ENCODE measurements at places on chromosomes 4 and X.

DNA sequence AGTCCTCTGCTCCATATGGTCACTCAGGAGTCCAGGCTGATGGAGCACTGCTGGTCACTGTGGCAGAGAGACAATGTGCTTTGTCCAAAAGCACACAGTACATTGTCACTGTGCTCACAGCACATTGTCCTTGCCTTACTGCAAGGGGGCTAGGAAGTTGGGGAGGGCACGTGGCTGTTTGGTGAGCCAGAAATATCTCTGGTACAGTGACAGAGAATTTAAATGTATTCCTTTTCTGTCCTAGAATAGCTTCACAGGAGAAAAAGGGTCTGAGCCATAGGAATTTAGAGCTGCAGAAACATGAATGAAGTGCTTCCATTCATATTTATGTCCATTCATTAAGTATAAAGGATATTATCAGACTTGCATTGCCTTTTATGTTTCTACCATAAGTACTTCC is 110.8 kb upstream of the TRIM2 start:
- DNase-seq = no peak

DNA sequence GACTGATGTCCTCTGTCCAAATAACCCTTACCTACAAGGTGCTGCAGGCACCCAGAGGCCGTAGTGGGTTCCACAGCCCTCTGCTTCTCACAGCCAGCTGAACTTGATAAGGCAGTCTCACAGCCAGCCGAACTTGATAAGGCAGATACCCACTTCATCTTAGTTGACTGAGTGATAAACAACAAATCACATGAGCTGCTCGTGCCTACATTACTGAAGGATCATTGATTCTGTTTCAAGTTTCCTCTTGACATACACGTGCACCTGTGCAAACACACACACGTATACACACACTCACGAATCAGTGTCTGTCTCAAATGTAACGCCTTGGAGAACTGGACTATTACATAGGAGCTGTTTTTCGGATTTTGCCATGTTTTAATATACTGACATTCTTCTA is 276.3 kb downstream of the DCTD start:
- DNase-seq = no peak

GRCh38 chr4:70559211-70559830 is 32.7 kb upstream of the AMBN start:
- no peak for DNase-seq

DNA sequence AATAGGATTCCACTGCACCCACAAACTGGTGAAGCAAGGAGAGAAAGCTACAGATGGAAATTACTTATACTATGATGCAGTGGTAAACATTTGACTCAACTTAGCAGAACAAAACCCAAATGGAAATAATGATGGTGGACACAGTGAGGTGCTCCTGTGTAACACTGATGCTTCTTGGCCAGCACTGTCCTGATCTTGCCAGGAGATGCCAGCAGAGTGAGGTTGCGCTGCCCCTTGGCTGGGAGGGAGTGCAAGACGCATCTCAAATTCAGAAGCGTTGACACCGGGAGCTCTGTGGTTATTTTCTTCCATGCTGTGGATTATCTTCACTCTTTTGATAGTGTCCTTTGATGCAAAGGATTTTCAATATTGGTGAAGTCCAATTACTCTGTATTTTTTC is 22.0 kb upstream of the ARSH start:
- DNase-seq = no peak

- DNase-seq = no peak
Measured at GRCh38 chr4:6943885-6944225, 34.2 kb downstream of the TBC1D14 start.

GRCh38 chr4:69749771-69750170 is 10.6 kb downstream of the SULT1B1 start:
- DNase-seq = no peak

DNA sequence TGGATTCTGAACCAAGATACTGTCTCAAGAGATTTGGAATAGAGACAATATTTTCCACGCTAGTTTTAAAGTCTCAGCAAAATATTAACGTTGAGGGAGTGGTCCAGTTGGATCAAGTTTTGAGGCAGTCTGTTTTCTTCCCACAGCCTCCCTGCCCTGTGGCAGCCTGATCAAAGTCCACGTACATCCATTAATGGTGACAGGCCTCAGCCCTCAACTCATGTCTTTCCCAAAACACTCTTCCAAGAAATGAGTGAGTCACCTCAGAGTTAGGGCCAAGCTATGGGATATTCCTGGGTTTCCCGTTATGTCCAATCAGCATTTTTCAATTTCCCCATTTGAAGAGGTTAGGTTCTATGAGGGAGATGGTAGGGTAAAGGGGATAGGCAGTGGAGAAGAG is 28.5 kb downstream of the EGFL6 start:
- DNase-seq = no peak

DNA sequence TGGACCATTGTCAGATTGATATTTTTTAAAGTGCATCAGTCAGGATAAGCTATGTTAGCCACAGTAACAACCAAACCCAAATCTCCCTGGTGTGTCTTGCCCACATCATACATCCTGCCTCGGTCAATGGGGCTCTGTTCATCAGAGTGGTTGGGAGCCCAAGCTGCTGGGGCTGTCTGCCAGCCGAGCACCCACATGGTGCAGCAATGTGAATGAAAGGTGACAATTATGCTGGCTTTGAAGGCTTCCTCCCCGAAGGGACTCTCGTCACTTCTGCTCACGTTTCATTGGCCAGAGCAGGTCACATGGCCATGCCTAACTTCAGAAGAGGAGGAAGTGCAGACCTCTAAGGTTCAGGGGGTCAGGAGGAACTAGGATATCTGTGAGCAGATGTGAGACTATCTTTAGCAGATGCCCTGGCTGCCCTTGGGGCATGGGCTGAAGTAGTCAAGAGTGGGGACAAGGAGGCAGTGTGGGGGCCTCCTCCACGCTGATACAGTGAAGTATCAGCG is 1.3 kb upstream of the JAKMIP1 start:
- peak; percentile 38 for DNase-seq

GRCh38 chr4:48854982-48855381 is 24.1 kb downstream of the OCIAD1 start:
- no peak for DNase-seq

GRCh38 chr4:103105558-103106356 is 6.1 kb upstream of the BDH2 start:
- no peak for DNase-seq

GRCh38 chr4:121951521-121952110 is at the start of gene TRPC3:
Gene TRPC3, minus strand, starts transcription at chr4:121952060. Its CDS starts 380 bp downstream, at chr4:121951680.
- DNase-seq = no peak

DNA sequence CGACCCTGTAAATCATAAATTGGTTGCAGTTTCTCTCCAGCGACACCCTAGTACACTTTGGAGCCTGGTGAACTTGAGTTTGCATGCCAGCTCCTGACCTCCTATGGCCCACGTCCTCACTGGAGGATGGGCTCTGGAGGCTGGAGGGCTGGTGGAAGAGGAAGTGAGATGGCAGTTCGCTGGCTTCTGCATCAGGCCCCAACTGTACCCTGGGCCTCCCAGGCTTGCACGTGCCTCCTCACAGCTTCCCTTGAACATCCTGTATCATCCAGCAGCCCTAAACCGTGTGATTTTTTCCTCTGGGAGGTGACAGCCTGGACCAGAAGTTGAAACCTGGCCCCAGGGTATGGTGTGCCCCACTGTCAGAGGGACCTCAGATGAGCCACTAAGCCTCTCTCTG is 78.5 kb downstream of the HTRA3 start:
- no peak for DNase-seq

DNA sequence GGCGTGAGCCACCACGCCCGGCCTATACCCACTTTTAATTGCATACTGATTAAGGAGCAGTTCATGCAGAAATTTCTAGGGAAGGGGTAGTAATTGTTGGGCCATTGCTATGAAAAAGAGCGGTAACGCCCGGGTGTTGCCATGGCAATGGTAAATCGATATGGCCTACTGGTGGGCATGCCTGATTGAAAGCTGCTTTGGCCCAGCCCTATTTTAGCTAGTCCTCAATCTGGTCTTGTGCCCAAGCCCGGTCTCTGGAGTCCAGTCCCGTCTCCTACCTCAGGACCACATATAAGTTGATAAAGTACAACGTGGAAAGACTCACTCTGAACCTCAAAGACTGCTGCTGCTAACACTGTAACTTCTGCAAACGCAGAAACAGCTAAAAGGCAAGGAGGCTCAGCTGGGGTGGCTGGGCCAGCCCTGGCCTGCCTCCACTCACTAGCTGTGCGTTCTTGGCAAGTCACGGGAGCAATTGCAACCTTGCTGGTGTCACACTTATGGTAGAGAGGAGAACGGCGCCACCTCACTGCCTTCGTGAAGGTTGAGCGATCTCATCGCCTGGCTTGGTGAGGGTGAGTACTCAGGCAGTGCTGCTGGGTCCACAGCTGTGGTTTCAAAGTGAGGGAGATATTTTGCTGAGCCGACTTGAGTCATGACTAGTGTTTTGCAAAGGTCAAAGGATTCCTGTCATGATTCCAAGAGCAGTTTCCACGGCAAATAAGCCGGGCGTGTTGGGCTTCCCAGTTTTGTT is 57.0 kb upstream of the GRPEL1 start:
- no peak for DNase-seq

DNA sequence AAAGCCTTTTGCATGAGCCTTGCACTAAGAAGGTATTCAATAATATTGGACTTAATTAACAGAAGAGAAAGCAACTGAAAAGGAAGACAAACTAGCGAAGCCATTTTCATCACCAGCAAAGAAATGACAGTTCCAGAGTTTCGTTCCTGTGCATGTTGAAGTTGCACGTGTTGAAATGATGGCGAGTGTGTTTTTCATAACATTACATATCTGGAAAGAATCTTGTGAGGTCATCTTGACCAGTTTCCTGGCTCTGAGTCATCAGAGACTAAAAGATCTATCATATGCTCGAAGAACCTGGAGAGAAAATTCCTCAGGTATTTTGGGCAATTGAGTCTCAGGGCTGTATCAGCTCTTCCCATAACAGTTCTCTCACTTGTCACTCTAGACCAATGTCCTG is 106.2 kb upstream of the MAML3 start:
- DNase-seq = no peak

DNA sequence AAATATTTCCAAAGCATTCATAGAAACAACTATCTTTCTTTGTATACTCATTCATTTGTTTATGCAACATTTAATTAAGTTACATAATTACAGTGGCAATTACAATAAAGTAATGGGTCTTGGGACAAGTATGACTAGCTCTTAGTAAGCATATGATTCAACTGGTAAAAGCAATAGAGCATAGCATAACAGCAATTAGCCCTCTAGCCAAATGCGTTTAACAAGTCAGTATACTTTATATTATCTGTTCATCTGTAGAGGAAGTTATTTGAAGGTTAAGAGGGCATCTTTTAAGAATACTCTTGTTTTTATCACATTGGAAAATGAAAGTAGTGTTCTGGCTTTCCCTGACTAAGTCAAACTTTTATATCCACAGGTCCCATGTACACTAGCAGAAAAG is 198.1 kb upstream of the UGT8 start:
- no peak for DNase-seq

DNA sequence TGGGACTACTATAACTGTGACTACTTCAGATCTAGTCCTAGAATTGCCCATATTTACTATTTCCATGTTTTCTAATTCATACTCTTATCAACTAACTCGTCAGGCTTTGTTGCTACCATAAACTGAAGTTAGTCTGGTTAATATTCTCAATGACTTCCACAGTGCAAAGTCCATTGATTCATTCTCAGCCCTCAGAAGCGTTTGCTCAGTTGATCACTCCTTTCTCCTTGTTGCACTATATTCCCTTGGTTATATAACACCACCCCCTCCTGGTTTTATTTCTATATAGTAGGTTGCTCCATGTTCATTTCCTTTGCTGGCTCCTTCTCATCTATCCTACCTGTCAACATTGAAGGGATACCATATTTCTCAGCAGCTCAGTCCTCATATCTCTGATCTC is 27.2 kb upstream of the SLC6A14 start:
- no peak for DNase-seq

DNA sequence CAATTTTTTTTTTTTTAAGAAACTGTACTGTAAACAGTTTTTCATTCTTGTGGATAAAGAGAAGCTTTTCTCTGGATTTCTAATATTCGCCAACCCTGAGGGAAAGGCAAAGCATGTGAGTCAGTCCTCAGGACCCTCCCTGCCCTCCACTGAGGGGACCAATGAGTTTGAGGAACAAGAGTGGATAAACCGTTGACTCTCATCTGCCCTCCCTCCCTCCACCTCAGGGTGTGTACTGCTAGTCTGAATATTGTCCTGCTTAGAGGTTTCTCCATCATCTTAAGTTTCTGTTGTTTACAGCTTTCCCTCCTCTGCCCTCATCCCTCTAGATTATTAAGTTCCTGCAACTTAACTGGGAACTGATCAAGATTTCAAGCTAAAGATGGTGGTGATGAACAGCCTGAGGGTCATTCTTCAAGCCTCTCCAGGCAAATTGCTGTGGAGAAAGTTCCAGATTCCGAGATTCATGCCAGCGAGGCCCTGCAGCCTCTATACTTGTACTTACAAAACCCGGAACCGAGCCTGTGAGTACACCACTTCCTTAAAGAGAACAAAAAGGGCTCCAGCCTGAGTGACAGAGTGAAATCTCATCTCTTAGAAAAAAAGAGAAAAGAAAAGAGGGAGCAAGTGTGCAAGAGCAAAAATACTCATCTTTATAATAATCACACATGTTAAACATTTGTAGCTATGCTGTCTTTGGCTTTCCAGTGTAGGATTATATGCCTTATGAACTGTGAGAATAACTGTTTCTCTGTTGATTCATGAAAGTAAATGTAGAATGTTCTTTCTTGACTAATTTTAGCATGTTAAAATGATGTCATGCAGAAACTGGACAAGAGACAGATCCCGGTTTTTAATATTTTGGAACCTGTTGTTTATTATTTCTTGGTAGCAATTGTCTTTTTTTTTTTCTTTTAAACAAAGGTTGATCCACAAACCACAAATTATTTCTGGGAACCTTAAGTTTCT is 11.9 kb downstream of the CA5B start:
- DNase-seq = peak; percentile 30

GRCh38 chr4:26647523-26648224 is 63.8 kb downstream of the TBC1D19 start:
- DNase-seq = no peak

DNA sequence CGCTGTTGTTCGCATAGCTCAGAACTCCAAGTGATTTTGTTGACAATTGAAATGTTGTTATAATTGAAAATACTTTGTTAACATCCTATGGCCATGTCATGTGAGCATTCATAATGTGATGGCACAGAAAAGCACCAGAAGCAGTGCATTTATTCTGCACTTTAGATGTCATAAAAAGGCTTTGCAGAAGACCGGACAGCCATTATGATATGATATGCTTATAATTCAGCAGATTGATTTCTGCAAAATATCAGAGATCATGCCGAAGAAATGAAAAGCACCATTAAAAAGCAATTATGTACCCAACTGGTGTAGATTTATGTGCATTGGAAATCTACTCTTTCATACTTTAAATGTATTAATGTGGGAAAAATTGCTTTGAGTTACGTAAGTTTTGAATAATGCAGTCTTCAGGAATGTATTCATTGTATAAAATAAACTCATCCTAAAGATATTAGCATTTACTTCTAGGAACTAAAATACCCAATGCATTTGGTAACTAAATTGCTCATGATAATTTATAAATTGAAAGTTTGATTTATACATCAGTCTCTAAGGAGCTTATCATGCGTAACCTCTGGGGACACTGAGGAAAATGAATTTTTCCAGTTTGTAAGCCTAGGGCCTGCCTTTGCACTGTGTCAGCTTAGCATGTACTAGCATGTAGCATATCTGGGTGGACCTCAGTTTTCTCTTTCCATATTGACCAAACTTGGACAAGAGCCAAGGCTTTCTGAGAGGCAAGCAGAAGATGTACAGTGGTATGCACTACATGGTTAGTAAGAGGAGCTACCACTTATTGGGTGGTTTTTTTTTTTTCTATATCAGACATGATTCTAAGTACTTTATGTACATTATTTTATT is 43.6 kb downstream of the TLR10 start:
- no peak for DNase-seq

GRCh38 chr4:109611045-109611646 is 51.1 kb downstream of the MCUB start:
- no peak for DNase-seq

GRCh38 chrX:40094041-40094899 is 3.5 kb downstream of the BCOR start:
- no peak for DNase-seq
